ENCODE measurements at places on chromosomes 7 and 10. TPM values are rescaled to one million over a fixed set of nuclear protein-coding genes. Genes with fewer than 3 reads are reported as not detected.
A peak's percentile ranks its signal among the peaks of the same experiment; 100 is the strongest.

DNA sequence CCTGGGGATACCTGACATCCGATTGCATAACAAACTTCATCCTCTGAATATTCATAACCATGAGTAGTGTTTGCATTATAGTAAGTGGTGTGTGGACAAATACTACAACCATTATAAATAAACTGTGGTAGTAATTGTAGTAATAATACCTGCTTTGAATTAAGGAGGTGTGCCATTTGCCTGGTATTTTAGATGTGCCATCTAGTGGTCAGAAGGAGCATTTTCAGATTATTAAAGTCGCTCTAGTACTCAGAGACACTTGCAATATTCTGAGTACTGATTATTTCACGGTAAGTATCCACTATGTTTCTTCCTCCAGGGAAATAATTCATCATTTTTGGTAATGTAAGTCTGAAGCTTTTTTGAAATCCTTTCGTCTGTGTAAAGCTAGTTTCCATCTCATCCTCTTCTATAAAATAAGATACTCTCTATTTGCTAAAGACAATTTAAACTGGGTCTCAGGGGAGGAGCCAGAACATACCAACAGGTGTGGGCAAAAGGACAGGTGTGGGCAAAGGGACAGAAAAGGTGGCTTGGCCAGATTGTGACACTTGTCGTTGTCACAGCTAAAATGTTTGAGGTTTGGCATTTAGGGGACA, 115.3 kb upstream of the WDR11 start:
- DNase-seq: peak; percentile 13

PITRM1 gene
- 58.9 TPM for total RNA-seq

- DNase-seq: no peak
Observed at GRCh38 chr10:116715341-116715740, 27.0 kb downstream of the HSPA12A start.

POLR3A gene
- total RNA-seq: 4.7 TPM

DNA sequence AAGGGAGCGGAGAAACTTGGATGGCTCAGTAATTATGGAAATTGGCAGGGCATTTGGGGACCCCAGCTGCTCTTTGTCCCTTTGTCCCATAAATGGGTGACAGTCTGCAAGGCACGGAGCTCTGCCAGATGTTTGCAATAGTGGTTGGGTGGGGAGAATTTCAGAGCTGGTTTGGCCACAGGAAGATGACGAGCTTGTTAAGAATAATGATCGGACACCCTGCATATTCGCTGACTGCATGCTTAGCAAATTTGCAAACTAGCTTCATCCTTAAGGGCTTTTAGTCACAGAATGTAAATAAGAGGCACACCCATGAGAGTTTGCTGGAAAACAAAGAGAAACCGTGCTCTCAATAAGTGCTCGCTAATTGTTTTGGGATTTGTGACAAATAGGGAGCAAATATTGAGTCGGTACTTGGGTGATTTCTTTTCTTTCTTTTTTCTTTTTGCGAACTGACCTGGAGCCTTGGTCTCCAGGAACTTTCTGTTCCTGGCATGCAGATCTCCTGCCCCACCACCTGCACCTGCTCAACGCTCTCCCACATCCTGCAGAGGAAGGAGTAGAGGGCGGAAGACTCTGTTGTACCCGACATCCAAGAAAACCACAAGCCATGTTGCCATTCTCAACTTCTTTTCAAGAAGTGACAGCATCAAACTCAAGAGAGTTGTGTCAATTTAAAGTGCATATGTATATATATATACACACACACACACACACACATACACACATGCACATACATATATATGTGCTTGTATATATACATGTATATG, 238.9 kb downstream of the CAMK1D start:
- no peak for DNase-seq

CALML5 gene
- not detected for total RNA-seq

- no peak for DNase-seq
Observed at GRCh38 chr10:42988517-42989395, 88.1 kb upstream of the RET start.

- no peak for DNase-seq
Observed at GRCh38 chr7:103094102-103094501, 19.2 kb downstream of the ARMC10 start.

DNA sequence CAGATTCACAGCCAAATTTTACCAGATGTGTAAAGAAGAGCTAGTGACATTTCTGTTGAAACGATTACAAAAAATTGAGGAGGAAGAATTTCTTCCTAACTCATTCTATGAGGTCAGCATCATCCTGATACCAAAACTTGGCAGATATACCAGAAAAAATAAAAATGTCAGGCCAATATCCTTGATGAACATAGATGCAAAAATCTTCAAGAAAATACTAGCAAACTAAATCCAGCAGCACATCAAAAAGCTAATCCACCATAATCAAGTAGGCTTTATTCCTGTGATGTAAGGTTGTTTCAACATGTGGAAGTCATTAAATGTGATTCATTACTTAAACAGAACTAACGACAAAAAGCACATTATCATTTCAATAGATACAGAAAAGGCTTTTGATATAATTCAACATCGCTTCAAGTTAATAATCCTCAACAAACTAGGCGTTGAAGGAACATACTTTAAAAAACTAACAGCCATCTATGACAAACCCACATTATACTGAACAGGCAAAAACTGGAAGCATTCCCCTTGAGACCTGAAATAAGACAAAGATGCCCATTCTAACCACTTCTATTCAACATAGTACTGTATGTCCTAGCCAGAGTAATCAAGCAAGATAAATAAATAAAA, 807.7 kb upstream of the ZWINT start:
- DNase-seq: no peak

DNA sequence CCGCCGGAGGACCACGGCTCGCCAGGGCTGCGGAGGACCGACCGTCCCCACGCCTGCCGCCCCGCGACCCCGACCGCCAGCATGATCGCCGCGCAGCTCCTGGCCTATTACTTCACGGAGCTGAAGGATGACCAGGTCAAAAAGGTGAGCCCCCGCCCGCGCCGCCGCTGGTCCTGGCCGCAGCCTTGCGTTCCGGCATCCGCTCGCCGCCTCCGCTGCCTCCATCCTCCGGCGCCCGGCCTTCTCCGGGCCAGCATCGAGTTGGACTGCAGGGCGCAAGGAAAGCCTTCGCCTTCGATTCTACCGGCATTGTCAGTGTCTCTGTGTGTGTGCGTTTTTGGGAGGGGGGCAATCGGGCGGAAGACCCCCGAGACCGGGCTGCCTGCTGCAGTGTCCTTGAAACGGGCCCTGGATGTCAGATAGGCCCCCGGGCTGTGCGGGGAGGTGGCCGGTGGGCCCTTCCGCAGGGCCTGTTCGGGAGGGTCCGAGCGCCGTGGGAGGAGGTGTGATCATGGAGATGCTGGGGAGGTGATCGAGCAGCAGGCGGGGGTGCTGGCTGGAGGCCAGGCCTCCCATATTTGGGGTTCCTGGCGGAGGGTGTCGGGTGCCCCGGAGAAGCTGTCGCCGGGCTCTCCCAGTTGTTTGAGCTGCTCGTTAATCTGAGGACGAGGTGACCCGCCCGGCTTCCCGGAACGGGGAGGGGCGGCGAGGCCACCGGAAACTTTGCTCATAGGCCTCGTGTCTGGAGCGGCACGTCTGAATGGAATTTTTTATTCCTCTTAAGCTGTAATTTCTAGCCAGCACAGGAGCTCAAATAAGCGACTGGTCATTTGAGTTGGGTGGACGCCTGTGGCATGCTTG, 40.8 kb downstream of the HK1 start:
- DNase-seq: peak; percentile 36

DNA sequence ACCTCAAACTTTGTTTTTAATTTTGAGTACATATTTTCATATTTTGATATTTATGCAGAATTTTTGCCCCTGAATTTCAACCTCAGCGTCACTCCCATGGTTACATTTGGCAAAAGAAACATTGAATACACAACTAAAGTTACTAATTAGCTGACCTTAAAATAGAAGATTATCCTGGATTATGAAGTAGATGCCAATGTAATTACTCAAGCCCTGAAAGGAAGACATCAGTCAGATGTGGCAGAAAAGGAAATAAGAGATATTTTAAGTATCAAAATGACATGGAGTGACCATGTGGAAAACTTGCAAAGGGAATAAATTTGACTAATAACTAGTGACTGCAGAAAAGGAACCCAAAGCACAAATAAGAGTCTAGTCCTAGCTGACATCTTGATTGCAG, 701.3 kb upstream of the KCND2 start:
- no peak for DNase-seq

DNA sequence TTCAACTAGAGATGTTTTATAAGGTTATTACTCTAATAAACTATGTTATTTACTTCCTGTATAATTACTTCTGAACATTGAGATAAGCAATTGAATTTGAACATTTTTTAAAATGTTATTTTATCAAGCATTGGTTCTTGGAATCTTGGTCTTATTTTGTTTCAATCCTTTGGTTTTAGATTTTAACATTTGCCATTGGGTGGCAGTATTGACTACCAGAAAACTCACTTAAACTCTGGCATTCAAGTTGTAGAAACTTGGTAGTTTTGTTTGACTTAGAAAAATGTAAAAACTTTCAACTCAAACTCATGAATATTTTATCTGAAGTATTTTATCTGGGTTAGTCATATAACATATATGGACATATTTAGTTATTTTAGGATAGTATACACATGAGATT, 48.1 kb downstream of the ATRNL1 start:
- peak; percentile 5 for DNase-seq

WDR86 gene
- total RNA-seq: not detected

VWDE gene
- 3.1 TPM for total RNA-seq

MMP21 gene
- not detected for total RNA-seq

DNA sequence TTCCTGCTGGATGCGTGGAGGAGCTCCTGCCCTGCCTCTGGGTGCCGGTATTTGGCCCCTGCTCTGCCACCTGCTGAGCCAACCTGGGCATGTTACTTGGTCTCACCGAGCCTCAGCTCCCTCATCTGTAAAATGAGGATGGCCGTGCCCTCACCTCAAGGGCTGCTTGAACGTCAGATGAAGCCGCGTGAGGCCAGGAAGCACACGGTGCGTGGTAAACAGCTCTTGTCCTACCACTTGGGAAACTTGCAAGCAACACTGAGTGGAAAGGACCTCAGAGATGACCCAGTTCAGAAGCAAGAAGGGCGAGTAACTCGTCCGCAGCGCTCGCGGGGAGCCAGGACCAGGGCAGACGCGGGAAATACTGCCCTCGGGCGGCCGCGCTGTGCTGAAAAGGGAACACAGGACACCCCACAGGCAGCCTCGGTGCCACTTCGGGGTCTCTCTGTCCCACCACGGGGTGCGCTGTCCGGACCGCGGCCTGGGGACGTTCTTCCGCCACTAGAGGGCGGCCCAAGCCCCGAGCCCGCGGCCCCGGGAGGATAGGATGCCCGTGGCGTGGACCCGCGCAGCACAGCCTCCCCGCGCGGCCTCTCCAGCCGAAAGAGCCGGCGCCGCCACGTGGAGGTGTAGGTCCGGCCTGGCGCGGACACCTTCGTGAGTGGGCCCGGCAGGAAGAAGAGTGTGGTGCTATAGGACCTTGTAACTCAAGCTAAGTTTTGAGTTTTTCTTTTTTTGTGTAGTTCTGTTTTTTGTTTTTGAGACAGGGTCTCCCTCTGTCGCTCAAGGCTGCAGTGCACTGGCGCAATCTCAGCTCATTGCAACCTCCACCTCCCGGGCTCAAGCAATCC, 94.1 kb downstream of the PRKAG2 start:
- DNase-seq: peak; percentile 61

DNA sequence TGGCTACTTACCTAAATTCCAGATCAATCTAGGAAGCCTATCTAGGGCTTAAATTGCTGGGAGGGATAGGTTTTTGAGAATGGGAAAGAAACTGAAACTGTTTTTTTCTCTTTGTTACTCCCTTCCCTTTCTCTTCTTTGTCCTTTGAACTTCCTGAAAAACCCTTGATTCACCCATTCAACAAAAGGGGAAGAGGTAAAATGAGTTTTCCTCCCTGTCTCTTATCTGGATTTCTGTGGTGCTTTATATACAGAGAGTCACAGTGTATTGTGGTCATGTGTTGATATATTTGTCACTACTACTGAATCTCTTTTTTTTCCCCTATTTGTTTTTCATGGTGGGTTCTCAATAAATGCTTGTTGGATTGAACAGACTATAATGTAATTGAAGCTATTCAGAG, 19.8 kb upstream of the NUP205 start:
- DNase-seq: no peak

GRCh38 chr7:99996755-99997544, 18.4 kb upstream of the ZKSCAN1 start:
- no peak for DNase-seq

DNA sequence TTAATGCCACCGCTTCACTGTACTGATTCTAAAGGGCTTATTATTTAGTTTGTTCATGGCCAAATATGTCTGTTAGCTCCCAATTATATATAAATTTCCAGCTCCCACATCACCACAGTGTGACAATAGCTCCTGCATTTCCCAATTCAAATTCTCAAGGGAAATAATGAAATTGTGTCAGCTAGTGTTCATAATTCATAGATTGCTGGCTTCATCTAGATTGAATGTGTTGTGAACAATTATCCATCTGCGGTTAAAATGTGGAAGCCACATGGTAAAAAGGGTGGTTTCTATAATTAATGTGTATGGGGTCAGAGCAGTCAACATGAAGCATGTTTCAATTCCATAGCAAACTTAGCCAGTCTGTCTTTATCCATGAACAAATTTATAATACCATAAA, 154.3 kb downstream of the SEMA3E start:
- DNase-seq: no peak

DNA sequence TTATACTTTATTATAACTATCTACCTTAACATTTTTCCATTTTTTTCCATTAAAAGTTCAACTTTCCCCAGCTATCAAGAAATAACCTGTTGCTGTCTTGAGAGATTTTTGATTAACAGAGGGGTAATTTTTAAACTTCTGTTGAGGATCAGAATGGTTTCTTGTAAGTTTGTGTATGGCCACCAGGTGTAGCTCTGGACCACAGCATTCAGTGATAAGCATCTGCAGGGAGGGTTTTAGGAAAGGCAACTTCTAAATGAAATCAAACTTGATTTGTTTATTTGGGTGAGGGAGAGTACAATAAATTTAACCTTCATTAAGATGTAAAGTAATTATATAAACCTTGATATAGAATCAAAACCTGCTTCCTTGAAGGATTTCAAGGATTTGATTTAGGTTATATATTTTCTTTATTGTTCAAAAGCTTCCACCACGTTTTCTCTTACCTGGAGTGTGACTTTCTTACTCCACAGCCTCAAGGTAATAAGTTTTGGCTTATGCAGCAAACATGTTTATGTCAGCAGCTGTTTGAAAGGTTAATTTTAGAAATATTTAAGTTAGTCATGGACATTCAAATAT, 153.3 kb downstream of the STK31 start:
- peak; percentile 71 for DNase-seq

GRCh38 chr10:26454891-26455290, 16.8 kb downstream of the APBB1IP start:
- DNase-seq: no peak

KCND2 gene
- total RNA-seq: 0.04 TPM

SLC18A2 gene
- 0.02 TPM for total RNA-seq

Measured in H4 (cell line).